Retina (tissue), 1 donor: ENCODE measurements at places on chromosomes 4 and X.

- no peak for DNase-seq
These were observed 410.5 kb downstream of the PPP3CA start for GRCh38 chr4:100936661-100937375.

DNA sequence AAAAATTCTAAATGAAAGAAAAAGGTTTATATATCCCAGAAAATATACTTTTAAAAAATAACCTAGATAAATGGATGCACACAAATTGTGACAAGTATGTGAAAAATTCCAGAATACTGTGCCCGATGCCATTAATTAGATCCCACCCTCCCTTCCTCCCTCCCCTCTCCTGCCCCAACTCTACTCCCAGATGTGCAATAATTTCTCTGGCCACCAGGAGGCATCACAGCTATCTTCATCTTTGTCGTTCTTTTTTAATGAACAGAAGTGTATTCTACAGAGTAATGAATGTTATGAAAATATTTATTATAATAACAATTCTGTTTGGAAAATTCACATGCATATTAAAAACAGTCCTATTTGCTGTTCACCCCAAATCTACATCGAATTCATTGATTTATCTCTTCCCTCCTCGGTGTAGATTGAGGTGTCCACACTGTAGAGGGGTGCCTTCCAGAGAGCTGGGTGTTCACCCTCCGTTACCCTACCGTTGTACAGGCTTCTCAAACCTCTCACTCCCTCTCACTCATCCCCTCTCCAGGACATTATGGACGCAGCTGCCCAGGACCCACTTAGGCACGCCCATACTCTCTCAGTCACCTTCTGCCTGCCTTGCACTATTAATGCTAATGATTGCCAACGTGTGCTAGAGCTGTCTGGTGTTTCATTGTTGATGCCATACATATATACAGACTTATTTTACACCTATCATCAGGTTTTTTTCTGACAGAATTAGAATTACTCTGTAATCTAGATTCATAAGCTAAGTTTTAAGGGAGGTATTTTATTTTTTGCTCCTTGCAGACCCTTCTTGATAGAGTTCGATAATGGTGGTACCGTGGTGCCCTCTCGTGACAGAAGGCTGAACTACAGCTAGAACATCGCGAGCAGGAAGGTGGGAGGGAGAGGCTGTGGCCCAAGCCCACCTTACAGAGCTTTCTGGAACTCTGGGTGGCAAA, 14.1 kb downstream of the RAB40AL start:
- peak; percentile 75 for DNase-seq

DNA sequence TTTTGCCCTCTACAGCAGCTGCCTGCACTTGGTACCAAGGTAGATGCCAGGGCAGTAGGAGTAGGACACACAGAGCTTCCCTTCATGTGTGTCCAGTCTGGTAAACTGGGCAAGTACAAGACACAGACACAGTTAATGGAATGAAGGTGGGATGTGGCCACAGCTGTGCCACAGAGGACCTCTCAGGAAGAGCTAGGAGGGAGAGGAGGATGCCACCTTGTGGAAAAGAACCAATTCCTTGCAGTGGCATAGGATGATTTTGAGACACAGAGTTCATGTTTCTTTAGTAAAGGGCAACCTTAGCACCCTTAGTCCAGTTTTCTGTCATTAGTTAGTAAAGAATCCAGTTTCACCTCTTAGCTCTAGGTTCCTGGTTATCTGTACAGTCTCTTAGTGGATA, 36.3 kb upstream of the TBC1D14 start:
- DNase-seq = no peak

DNA sequence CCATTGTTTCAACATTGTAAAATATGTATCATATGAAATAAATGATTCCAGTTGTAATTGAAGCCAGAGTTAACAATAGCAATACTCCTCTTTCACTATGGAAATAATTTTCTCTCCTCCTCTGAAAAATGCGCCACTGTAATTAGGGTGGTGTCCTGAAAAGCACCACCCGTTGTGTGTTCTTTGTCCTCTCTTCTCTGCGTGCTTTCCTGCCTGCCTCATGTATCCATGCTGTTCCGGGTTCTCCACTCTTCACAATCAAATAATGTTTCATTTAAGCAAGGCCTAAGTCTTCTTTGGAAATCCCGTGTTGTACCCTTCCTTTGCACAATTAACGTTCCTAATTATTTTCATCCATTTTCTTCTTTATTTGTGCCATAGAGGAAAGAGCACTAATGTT, 293.3 kb downstream of the ADGRL3 start:
- DNase-seq = no peak

GRCh38 chr4:158964728-158965124, 138.2 kb upstream of the RAPGEF2 start:
- no peak for DNase-seq

DNA sequence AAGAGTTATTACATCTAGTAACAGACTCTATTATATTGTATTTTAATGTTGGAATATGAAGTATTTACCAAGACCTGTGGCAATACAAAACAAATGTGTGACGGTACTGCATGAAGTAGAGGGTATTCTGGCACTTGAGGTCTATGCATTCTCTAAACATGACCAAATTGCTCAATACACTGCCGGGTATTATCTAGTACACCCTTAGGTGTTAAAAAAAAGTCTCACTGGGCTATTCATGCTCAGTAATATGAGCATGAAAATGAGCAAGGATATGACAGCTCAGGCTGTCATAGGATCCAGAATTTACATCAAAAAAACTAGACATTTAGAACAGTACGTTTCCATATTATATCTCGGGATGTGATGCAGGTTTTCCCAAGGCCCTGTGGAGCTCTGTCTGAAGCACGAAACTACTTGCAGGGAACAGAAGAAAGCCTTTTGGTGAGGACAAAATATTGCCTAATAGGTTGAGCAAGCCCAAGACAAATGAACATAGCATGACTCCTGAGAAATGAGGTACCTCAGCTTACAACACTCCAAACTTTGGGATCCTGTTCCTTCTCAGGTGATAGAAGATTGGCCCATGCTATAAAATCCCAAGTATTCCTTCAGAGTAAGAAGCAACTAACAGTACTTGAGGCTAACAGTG, 74.1 kb upstream of the MAOA start:
- DNase-seq = no peak

- DNase-seq = no peak
These were observed 38.2 kb upstream of the XPNPEP2 start for GRCh38 chrX:129700536-129700935.

GRCh38 chr4:151667048-151667447, 93.8 kb downstream of the GATB start:
- DNase-seq = no peak

- DNase-seq = no peak
These were observed 233.9 kb upstream of the GLRA2 start for GRCh38 chrX:14295426-14295825.

GRCh38 chr4:89196745-89197144, 85.4 kb downstream of the TIGD2 start:
- no peak for DNase-seq

- no peak for DNase-seq
These were observed 62.1 kb upstream of the PRRG3 start for GRCh38 chrX:151633157-151633556.

DNA sequence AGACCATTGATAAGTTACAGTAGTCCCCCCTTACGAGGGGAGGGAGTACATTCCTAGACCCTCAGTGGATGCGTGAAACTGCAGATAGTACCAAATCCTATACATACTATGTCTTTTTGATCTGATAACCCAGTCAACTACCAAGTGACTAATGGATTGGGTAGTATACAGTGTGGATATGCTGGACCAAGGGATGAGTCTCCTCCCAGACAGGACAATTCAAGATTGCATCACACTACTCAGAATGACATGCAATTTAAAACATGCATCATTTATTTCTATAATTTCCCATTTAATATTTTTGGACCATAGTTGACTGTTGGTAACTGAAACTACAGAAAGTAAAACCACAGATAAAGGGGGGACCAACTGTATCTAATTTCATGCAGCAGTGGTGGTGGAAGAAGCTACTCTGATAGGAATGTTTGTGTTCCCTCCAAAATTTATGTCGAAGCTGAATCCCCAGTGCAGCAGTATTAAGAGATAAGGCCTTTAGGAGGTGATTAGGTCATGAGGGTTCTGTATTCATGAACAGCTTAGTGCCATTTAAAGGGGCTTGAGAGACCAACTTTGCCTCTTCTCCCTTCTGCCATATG, 11.9 kb downstream of the HADH start:
- no peak for DNase-seq

DNA sequence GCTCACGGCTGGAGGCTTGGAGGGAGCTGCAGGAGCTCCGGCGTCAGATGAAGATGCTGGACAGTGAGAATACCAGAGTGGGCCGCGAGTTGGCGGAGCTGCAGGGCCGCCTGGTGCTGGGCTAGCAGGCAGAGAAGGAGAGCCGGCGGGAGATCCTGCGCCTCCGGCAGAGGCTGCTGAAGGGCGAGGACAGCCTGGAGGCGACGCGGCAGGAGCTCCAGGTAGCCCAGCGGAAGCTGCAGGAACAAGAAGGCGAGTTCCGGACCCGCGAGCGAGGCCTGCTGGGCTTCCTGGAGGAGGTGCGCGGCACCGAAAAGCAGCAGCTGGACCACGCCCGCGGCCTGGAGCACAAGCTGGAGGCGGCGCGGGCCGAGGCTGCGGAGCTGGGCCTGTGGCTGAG, 14.7 kb downstream of the SMIM10L2A start:
- DNase-seq = no peak

DNA sequence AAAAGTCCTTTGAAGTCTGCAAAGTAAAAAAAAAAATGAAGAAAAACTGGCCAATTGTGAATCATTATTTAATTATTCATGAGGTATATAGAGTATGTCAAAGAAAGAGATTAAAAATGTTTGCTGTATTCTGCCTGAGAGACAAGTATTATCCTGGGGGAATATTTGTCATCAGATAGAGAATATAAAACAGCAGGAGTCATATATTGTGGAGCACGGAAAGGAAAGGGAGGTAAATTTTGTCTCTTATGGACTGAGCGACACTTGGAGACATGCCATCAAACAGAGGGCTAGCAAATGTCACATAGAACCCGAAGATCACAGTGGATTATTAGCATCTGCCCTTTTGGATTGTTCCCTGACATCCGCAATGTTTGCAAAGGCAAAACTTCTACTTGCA, 39.2 kb upstream of the FAT1 start:
- DNase-seq = no peak

DNA sequence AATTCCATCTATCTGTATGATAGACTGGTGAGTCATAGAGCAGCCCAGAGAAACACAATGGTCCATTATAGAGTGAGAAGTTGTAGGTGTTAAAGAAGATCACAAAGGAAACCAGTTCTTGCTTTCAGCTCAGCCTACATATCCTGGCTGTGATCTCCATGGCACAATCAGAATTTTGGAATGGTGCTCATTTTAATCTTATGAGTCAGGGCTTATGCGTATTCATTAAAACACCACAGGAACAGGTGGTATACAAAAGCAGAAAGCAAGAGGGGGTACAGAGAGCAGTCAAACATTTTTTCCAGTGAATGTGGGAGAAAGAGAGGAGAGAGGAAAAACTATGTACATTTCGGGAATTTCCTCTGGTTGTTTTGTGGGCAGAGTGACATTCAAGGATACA, 126.9 kb downstream of the MFAP3L start:
- no peak for DNase-seq

- DNase-seq = peak; percentile 8
These were observed 35.3 kb downstream of the FRMD7 start for GRCh38 chrX:132092439-132093065.

DNA sequence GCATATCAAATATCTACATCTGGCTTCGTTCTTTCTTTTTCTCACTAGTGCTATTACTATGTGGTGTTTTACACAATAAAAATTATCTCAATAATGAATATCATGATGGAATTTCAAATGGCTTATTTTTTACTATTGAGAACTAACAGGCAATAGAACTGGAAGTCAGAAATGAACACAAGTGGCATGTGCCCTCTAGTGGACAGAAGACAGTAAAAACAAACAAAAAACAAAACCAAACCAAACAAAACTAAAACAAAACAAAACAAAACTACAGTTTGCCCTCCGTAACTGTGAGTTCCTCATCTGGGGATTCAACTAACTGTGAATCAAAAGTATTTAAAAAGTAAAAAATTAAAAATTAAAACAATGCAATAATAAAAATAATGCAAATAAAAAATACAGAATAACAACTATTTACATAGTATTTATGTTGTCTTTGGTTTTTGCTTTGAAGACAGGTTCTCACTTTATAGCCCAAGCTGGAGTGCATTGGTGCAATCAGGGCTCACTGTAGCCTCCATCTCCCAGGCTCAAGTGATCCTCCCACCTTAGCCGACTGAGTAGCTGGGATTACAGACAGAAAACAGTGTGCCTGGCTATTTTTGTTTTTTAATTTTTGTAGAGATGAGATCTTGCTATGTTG, 195.6 kb upstream of the TACR3 start:
- DNase-seq = peak; percentile 15
